ENCODE measurements at places on chromosomes 2 and 18.
A peak's percentile ranks its signal among the peaks of the same experiment; 100 is the strongest.

- no peak for DNase-seq
These were observed 62.0 kb downstream of the TPGS2 start for GRCh38 chr18:36766836-36767235.

DNA sequence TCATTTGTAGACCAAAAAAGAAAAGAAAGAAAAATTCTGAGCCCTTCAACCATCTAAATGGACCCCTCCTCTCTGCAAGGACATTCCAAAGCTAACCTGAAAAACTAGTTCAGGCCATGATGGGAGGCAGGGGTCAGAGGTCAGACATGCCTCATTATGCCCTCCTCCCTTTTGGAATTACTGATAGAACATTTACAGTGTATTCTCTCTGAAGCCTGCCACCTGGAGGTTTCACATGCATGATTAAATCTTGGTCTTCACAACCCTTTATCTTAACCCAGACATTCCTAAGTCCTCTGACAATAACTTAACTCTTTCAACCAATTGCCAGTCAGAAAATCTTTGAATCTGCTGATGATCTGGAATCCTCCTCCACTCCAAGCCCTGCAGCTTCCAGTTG is 86.0 kb downstream of the SPP2 start:
- no peak for DNase-seq

DNA sequence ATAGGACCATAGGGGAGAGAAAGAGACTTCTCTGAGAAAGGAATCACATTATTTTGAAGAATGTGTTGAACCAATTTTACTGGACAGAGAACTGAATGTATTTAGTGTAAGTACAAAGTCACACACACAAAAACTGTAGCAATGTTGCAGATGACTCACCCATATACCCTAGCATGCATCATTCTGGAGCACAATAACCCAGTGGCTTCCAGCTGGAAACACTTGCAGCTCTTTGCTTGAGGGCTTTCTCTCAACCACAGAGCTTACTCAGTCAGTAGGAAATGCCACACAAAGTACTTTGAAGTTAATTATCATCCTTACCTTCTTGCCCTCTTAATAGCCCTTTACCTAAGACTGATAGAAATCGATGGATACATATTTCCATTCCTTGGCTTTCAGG is 760.0 kb upstream of the FSHR start:
- DNase-seq: peak; percentile 67

DNA sequence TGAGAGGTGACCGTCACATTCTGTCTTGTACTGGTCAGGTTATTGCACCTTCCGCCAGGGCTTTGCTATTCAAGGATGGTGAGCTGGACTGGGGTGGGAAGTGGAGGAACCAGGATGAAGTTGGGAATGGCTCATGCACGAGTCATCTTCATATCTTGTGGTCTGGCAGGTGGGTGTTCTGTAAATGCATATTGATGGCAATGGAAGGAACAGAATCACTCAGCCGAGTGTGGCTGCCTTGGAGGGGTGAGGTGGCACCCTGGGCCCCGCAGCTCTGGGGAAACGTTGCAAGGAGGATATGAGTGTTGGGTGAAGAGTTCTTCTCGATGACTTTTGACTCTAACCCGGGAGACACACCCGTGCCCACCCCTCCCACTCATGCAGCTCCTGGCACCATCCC is 1.2 kb downstream of the NEU2 start:
- no peak for DNase-seq
